ENCODE measurements at places on chromosomes 7 and 10.
A peak's percentile ranks its signal among the peaks of the same experiment; 100 is the strongest.

- DNase-seq: no peak
These were observed 82.2 kb downstream of the PIK3CG start for GRCh38 chr7:106947244-106947728.

DNA sequence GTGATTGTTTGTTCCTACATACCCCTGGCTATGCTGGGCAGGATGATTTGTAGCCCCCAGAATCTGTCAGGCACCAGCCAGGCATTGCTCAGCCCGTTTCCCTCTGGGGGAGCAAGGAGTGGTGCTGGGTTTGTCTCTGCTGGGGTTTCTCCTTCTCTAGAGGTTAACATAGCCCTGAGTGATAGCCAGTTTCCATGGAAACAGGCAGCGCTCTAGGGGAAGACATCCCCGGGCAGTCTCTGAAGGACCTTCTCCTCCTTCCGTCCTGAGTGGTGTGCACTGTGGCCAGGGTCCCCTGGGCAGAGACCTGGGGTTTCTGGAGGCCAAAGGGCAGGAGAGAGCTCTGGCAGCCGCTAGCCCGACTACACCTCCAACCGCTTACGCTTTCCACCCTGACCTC lies 50.6 kb upstream of the LRRC4 start:
- no peak for DNase-seq

DNA sequence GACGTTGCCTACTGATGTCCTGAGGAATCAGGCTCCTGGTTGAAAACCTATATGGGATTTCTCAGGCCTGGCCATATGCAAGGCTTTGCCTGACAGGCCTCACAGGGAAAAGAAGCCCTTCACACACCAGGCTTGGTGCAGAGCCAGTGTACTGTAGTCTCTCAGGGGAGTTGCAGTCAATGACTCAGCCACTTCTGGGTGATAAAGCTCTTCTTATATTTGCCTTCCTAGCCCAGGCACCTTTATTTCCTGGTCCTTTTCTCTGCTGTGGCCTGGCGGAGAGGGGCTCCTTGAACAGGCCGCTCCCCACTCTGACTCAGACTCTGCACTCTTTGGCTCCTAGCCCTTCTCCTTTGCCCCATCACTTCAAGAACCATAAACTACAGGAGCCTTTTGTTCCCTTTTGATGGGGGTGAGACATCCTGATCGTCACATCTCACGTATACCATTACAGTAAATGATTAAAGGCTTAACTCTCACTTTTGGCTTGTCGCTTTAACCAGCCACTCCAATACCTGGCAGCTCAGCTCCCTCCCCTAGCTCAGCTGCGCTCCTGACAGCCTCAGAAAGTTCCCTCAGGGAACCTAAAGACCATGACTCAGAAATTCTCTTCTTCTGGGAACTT lies 33.5 kb downstream of the DPY19L1 start:
- DNase-seq: no peak

DNA sequence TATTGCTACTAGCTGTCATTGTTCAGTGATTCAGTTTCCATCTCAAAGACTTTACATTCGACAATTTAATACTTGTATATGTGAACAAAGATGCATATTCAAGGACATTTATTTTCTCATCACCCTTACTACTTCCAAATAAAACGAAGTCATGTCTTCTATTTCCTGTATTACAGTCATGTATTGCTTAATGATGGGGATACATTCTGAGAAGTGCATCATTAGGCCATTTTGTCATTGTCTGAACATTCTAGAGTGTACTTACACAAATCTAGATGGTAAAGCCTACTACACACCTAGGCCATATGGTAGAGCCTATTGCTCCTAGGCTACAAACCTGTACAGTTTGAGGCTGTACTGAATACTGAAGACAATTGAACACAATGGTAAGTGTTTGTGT lies 6.5 kb downstream of the C10orf95 start:
- no peak for DNase-seq

- no peak for DNase-seq
These were observed 35.4 kb upstream of the TNRC18 start for GRCh38 chr7:5458921-5459480.

- DNase-seq: no peak
These were observed 11.4 kb upstream of the TWIST1 start for GRCh38 chr7:19128856-19129255.

- DNase-seq: no peak
These were observed 786 bp downstream of the TAF3 start for GRCh38 chr10:7819121-7819460.

DNA sequence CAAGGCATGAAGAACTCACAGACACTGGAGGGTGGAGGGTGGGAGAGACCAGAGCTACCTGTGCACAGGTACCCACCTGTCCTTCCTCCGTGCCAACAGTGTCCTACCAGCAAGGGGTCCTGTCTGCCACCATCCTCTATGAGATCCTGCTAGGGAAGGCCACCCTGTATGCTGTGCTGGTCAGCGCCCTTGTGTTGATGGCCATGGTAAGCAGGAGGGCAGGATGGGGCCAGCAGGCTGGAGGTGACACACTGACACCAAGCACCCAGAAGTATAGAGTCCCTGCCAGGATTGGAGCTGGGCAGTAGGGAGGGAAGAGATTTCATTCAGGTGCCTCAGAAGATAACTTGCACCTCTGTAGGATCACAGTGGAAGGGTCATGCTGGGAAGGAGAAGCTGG lies 21.8 kb downstream of the PRSS2 start:
- no peak for DNase-seq

DNA sequence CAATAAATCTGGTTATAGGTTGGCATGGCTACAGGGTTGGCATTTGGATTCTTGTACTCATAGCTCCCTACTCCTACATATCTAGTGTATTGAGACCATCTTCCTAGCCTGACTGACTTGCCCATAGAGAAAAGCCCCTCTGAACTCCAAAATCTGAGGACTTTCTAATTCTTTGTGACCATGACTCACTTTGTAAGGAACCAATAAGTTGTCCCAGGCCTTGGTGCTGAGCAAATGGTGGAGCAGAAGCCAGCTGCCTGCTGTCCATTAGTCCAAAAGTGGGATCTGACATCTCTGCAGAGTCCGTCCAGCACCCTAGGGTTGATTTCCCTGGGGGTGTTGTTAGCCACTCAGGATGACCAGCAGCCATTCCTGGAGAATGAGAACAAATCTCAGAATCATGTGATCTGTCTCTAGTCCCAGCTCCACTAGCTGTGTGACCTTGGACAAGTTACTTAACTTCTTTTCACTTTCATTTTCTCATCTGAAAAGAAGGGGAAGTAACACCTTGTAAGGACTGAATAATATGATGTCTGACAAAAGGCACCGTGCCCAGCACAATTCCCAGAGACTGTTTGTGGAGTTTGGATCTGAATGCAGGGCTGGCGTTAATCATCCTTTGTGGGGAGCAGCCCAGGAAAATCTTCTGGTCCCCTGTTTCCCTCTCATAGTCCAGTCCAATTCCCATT lies 44.1 kb downstream of the MTURN start:
- no peak for DNase-seq

GRCh38 chr7:13991791-13992595 lies 2.5 kb upstream of the ETV1 start:
- DNase-seq: no peak

- peak; percentile 71 for DNase-seq
These were observed 58.3 kb upstream of the NKX6-2 start for GRCh38 chr10:132844069-132844809.

DNA sequence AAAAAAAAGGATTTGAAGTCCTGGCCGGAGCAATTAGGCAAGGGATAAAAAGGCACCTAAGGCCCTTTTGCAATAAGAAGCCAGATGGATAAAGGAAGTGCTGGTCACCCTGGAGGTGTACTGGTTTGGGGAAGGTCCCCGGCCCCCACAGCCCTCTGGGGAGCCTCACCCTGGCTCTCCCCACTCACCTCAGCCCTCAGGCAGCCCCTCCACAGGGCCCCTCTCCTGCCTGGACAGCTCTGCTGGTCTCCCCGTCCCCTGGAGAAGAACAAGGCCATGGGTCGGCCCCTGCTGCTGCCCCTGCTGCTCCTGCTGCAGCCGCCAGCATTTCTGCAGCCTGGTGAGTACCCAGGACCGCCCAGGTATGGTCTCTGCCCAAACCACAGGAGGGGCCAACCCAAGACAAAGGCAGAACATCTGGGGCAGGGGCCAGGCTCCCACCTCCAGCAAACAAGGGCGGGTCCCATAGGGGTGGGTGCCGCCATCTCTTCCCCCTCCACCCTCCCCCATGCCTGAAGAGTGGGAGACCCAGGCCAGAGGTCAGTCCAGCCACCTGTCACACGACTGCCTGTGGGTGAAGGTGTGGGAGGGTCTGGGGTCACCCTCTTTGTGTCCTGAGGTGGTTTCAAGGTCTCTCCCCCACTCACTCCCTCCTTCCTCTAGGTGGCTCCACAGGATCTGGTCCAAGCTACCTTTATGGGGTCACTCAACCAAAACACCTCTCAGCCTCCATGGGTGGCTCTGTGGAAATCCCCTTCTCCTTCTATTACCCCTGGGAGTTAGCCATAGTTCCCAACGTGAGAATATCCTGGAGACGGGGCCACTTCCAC lies at the start of gene PILRB:
Gene PILRB, plus strand, starts transcription at position 91 of the 830 bp plus-strand sequence. Its CDS starts 186 bp downstream, at position 277.
- DNase-seq: no peak

GRCh38 chr10:78336402-78336791 lies 302.7 kb downstream of the RPS24 start:
- DNase-seq: no peak

DNA sequence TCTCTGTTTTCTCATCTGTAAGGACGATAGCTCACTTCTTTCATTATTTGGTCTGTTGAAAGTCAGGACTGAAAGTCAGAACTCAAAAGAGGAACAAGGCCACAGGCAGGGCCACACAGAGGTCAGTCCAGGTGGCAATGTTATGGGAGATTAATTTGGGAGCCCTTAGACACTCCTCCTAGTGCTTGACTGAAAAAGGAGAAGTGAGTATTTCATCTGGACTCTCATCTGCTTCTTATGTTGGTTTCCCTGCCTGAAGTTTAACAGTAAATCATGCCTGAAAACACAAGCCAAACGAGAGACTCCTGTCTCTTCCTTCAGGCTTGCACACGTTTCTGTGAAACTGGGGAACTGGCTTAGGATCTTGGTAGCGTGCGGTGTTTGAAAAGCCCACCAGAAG lies 248.5 kb downstream of the BUB3 start:
- no peak for DNase-seq

DNA sequence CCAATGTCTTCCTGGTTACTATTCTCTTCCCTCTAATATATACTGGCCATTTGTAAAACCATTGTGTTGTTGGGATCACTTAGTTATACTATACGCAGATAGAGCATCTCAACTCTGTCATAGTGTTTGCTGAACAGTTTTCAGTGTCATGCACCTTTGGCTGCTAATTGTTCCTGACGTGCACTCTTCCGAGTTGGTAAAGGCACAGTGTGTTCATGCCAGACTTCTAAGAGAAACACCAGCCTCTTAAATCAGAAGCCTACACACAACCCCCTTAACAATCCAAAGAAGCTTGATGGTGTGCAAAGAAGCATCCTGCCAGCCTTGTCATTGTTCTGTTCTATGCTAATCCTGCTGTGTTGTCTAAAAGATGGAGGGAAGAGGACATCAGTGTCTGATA lies 131.1 kb downstream of the MAPK8 start:
- no peak for DNase-seq

DNA sequence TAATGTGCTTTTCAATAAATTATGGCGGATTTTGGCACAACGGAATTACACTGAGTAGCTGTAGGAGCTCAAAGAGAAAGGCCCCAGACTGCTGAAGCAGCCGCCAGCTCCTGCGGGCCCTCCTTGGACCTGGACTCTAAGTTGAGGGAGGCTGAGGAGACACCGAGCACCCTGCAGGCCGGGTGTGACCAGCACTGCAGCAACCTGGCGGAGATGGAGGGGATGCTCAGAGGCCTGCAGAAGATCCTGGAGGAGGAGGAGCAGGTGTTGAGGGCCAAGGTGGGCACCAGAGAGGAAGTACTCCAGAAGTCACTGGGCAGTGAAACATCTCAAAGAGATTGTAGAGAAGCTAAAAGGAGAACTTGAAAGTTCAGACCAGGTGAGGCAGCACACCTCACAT lies 33.0 kb upstream of the POM121L12 start:
- DNase-seq: no peak

DNA sequence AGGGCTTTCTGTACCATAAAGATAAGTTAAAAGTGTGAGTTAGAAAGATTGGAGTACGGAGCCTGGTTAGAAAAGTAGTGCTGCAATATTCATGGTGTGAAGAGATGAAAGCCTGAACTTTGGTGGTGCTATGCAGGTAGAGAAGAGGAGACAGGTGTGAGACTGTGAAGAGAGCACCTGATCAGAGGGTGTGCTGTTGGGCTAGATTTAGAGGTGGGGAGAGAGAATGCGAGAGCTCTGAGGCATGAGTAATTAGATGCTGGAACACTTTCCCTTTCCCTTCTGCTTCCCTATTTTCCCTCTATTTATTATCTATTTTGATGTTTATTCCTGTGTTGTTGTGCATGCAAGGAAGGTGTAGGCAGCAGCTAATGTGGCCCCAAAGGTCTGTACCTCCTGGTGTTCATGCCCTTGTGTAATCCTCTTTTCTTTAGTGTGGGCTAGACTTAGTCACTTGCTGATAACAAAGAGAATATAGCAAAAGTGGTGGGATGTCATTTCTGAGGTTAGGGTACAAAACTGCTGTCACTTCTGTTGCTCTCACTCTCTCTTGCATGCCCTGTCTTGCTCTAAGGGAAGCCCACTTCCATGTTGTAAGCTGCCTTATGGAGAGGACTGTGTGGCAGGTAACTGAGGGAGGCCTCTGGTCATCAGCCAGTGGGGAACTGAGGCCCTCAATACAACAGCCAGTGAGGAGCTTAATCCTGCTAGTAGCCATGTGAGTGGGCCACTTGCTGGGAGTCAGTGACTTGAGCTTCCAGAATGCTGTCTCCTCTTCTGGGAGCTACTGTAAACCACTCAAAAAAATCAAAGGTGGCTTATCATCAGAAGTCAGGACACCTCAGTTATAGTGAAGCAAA lies 2.6 kb upstream of the ATXN7L1 start:
- DNase-seq: no peak

GRCh38 chr10:132069849-132070182 lies 4.1 kb downstream of the JAKMIP3 start:
- DNase-seq: no peak

DNA sequence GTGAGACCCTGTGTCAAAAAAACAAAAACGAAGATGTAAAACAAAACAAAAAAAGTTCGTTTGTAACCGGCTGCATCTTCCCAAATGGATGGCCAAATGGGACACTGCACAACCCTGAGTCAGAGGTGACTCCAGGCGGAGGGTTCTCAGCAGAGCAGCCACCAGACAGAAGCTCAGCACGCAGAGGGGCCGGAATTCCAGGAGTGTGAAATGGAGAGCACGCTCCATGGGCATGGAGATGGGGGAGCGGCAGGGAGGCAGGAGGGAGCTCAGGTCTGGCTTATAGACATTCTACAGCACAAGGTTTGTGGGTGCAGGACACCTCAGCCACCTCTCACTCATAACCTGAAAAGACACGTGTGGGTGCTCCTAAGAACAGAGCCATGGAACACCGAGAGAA lies 227.0 kb downstream of the MAD1L1 start:
- DNase-seq: peak; percentile 40

GRCh38 chr7:84251277-84251781 lies 56.7 kb upstream of the SEMA3A start:
- no peak for DNase-seq

- no peak for DNase-seq
These were observed 38.3 kb upstream of the ZNF248 start for GRCh38 chr10:37895674-37896073.

GRCh38 chr7:20438694-20439376 lies 108.1 kb downstream of the ITGB8 start:
- DNase-seq: no peak

GRCh38 chr10:89330537-89331212 lies 2.9 kb downstream of the IFIT3 start:
- no peak for DNase-seq
